ENCODE measurements at places on chromosomes 4 and X.

GRCh38 chrX:103919270-103919637 lies 43.2 kb upstream of the TMSB15B start:
- no peak for DNase-seq

DNA sequence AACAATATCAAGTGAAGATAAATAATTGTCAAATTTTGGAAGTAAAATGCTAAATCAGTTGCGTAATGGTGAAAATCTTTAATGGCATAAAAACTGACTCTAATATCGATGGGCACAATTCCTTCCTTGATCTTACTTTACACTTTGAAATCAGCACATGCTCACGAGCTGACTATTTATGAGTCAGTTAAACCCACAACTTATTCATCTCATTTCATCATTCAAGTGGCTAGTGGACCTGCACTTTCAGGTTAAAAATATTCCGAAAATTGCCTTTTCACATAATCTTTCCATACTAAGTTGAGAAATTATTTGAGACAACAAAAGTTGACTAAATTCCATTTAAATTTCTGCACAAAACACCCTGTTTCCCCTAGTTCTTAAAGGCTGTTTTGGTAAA lies 582.1 kb upstream of the TENM3 start:
- no peak for DNase-seq

GRCh38 chrX:153948847-153949805 lies 4.7 kb upstream of the RENBP start:
- no peak for DNase-seq

GRCh38 chr4:44071959-44072955 lies 376.4 kb downstream of the KCTD8 start:
- no peak for DNase-seq

DNA sequence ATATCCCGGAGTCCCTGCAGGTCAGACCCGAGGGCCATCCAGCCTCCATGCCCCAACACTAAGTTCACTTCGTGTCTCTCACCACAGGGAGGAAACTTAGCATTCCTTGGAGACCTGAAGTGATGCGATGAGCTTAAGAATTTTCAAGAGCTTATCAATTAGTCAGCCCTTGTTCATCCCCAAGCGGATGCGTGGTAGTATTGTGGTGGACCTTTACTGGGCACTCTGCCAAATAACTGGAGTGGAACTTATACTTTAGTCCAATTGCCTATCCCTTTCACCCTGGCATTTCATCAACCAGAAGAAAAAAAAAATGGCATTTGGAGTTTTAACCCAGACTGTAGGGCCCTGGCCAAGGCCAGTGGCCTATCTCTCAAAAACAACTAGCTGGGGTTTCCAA lies 137.1 kb downstream of the RELL1 start:
- no peak for DNase-seq

- DNase-seq: no peak
Measured at GRCh38 chr4:159051245-159052071, 51.4 kb upstream of the RAPGEF2 start.

GRCh38 chr4:7280926-7281690 lies 88.8 kb downstream of the SORCS2 start:
- no peak for DNase-seq

GRCh38 chr4:130288576-130288975 lies 1192.6 kb downstream of the C4orf33 start:
- DNase-seq: no peak

GRCh38 chr4:32135642-32136041 lies 1415.5 kb downstream of the PCDH7 start:
- no peak for DNase-seq

- no peak for DNase-seq
Measured at GRCh38 chr4:141501395-141501794, 135.0 kb upstream of the IL15 start.

- no peak for DNase-seq
Measured at GRCh38 chrX:131801066-131801465, 222.0 kb upstream of the STK26 start.

DNA sequence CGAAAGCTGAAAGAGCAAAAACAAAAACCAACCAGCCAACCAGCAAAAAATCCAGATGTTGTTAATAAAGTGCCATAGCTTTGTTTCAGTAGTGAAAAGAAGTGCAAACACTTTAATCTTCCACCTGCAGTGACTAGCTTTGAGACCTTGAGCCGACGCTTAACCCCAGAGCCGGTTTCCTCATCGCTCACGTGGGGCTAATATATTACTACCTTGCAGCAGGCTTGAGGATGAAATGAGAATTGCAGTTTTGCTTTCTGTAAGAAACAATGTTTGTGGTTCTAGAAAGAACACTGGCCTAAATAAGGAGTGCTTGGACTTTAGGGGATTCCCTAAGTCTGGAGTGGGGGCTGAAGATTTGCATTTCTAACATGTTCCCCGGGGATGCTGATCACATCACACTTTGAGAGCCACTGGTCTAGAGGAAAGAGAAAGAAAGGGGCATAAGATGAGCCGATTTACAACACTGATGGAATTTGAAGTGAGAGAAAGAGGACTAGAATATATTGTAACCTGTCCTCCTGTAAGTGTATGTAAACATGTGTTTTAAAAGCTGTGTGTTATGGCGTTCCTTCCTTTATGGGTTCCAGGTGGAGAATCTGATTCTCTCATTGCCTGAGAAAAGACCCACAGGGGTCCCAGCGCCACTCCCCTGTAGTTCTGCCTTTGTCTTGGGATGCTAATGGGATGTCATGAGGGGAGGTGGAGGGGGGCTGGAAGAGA lies 1.4 kb downstream of the FGF2 start:
- DNase-seq: no peak

DNA sequence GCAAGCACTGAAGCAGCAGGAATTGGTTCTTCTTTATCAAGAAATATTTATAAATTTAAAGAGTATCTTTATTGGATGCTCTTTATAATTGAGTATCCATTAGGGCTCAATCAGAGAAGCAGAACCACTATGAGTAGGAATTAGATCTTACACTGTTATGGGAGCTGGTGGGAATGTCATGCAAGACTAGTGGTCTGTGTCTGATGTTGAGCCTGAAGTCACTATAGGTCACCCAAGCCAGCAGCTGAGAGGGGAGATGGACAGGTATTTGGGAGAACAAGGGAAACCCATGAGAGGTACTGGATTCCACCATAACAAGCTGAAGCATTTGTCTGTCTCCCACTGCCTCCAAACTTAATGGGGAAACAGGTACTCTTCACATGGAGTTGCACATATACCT lies 283.7 kb upstream of the BOD1L1 start:
- DNase-seq: no peak

GRCh38 chr4:93084599-93085305 lies 743.8 kb upstream of the ATOH1 start:
- DNase-seq: no peak

GRCh38 chr4:41647383-41647782 lies 101.1 kb downstream of the PHOX2B start:
- no peak for DNase-seq

GRCh38 chr4:3212391-3213105 lies 36.4 kb upstream of the MSANTD1 start:
- no peak for DNase-seq

- no peak for DNase-seq
Measured at GRCh38 chr4:80065601-80066000, 7.4 kb downstream of the ANTXR2 start.

- DNase-seq: no peak
Measured at GRCh38 chr4:108725457-108725856, 37.4 kb downstream of the ETNPPL start.

DNA sequence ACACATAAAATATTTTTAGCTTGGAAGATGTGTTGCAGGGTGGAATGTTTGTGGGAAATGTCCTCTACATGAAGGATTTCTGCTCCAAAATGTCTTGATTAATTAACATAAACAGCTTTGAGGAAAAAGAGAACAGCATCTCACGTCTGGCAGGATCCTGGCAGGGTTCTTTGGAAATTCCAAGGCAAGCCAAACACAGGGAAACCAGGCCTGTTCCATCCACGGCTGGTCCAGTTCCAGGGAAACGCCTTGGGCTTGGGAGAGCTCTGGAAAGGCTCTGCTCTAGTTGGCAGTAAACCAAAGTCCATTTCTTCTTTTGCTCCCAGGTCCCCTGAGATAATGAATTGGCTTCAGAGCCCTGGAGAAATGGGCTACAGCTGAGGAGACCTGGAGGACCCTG lies 42.4 kb upstream of the GAB1 start:
- no peak for DNase-seq
